ENCODE measurements at places on chromosomes 2 and 18.
A peak's percentile ranks its signal among the peaks of the same experiment; 100 is the strongest.

GRCh38 chr2:9092383-9093282 lies 89.1 kb upstream of the MBOAT2 start:
- no peak for DNase-seq

- no peak for DNase-seq
Measured at GRCh38 chr2:56960581-56960980, 776.8 kb downstream of the CCDC85A start.

GRCh38 chr2:64101141-64101591 lies 43.1 kb downstream of the PELI1 start:
- DNase-seq, result peak; percentile 21

GRCh38 chr2:100230754-100231153 lies 88.4 kb upstream of the AFF3 start:
- DNase-seq, result no peak
